AG04450 (cell line): ENCODE measurements at places on chromosomes 1 and 21.

- DNase-seq, result no peak
Observed at GRCh38 chr1:223831755-223832636, 13.8 kb downstream of the TP53BP2 start.

GRCh38 chr21:28754127-28754611 is 238.5 kb downstream of the LTN1 start:
- peak; percentile 93 for DNase-seq

- DNase-seq, result no peak
Observed at GRCh38 chr21:35664683-35665082, 395.6 kb downstream of the SETD4 start.

GRCh38 chr1:119220991-119221390 is 80.5 kb upstream of the WARS2 start:
- no peak for DNase-seq

DNA sequence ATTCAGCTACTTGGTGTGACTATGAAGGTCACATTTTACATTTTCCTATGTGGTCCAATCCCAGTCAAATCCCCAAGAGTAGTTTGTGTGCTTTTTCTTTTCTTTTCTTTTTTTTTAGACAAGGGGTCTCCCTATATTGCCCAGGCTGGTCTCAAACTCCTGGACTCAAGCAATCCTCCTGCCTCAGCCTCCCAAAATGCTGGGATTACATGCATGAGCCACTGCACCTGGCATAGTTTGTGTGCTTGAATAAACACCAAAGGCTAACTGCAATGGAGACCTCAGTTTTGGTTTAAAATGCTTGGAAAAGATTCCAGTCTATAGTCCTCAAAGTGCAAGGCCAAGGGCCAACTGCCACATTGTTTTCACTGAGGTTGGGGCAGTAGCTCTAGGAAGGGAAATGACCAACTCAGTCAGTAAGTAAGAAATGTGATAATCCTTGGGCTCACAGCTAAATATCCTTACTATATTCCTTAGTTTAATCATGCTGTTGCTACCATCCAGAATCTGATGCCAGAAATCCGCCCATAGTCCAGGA is 38.6 kb downstream of the EIF2B3 start:
- DNase-seq, result no peak

DNA sequence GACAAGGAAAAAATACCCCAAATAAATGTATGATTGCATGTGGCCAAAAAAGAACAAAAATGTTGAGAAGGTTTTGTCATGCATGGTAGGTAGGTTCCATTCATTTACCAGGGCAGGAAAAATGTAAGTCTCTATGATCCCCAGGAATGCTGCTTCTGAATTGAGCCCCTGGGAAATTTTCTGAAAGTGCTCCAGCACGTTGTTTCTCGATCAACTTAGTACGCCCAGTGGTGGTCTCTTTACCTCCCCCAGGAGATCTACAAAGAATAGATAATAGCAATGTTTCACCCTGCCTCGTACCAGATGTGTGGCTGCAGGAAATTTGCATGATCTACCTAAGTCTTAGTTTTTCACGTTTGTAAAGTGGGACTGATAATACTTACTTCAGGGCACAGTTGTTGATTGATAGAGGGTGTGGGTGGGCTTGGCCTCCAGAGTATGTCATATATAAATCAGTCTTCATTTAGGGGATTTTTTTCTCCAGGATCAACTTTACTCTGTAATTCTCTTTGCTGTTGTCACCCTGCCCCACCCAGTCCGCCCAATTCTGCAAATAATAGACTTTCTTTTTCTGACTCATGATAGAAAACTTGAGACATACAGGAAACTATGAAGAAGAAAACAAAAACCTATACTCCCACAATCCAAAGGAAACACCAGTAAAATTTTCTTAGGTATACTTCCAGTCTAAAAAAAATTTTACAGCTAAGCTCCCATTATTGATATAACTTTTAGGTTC is 462.0 kb upstream of the RUNX1 start:
- DNase-seq, result no peak

GRCh38 chr1:159895836-159896545 is 4.0 kb downstream of the CFAP45 start:
- no peak for DNase-seq

GRCh38 chr1:115196296-115196695 is 107.0 kb upstream of the TSPAN2 start:
- no peak for DNase-seq

DNA sequence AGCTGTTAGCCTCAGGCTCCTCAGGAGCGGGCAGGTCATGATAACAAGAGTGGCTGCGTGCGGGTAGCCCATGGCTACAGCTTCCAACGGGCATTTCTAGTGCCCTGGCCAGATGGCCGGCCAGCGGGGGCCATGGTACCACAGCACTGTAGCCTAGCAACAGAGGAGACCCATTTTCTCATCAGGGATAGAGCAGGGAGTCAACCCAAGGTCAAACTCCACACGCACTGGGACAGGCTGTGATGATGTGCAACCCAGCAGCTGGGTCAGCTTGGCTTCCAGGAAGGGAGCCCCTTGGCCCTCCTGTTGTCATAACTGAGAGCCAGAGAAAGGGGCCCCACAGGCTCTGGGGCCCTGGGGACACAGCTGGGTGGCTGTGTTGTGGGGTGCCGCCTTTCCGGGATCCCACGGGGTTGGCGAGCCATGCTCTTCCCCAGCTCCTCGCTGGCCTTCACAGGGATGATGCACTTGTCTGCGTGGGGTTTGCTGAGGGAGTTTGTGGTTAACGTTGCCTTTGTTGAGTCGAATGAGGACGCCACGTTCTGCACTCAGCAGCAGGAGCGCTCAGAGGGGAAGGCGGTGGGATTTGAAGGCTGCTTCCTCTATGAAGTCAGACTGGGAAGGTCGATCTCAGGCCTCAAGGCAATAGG is 46.3 kb downstream of the COL18A1 start:
- no peak for DNase-seq

DNA sequence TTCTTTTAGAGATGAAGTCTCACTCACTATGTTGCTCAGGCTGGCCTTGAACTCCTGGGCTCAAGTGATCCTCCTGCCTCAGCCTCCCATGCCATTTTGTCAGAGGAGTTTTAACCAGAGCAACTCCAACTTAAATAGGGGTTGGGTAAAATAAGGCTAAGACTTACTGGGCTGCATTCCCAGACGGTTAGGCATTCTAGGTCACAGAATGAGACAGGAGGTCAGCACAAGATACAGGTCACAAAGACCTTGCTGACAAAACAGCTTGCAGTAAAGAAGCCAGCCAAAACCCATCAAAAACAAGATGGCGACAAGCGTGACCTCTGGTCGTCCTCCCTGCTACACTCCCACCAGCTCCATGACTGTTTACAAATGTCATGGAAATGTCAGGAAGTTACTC is 5.7 kb upstream of the DNAH14 start:
- no peak for DNase-seq

GRCh38 chr1:63405021-63405420 is 37.6 kb downstream of the ALG6 start:
- no peak for DNase-seq

DNA sequence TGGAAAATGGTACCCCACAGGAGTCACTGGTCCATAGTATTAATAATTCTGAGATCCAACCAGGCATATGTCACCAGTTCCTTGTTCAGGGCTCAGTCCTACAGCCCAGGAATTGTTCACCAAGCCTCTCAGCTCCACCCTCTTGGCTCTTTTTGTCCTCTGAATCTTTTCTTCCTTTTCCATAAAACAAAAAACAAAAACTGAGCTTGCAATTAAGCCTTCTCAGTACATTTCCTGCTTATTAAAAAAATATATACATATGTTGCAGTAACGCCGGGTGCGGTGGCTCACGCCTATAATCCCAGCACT is 23.4 kb upstream of the KIF1B start:
- no peak for DNase-seq

DNA sequence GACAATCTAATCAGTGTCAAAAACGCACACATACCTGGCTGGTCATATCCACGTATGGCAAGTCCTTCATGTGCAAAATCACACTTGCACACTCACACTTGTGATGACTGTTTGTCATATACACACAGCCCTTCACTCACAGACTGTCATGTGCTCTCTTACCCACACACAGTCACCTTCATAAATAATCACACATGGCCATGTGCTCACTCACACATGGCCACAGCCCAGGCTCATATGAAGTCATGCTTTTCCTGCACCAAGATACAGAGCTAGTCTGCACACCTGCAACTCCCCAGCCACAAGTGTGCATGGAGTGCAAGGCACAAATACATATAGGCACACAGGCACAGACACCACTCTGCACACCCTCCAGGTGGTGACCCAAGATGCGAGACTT is 45.4 kb upstream of the FOXO6 start:
- no peak for DNase-seq

- peak; percentile 20 for DNase-seq
Observed at GRCh38 chr1:85372683-85373377, 92.1 kb downstream of the DDAH1 start.

GRCh38 chr21:33299181-33299752 is 25.5 kb upstream of the IFNAR1 start:
- no peak for DNase-seq

GRCh38 chr1:27650171-27650538 is 15.2 kb upstream of the FGR start:
- DNase-seq, result no peak

DNA sequence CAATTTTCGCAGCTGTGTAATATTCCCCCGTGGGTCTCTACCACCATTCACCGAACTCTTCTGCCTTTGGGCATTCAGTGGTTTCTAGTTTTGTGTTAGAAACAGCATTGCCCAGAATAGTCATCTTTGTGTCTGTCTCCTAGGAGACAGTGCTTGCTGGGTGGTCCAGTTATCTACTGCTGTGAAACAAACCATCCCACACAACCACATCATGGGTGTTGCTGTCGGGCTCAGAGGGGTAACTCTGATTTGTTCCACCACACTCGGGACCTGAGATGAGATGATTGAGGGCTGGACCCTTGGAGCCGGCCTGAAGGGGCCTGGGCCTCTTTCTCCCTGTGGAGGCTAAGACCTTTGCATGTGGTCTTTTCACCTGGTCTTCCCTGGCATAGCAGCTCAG is 427.2 kb upstream of the VAMP3 start:
- DNase-seq, result no peak

- peak; percentile 18 for DNase-seq
Observed at GRCh38 chr1:20212685-20213331, 26.5 kb upstream of the PLA2G2C start.

DNA sequence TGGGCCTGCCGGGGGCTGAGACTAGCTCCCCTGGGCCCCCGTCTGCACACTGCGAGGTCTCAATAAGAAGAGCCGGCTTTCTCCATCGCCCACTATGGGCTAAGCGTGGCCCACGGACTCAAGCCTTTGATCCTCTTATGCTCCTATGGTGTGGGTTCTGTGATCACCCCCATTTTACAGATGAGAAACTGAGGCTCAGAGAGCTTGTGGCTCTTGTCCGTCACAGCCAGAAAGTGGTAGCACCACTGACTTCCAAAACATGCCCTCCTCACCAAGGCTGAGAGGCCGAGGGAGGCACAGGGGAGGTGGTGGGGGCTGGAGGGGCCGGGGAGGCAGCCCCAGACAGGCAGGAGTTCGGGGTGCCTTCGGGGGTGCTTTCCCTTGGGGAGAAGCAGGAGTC is 39.0 kb upstream of the CASZ1 start:
- DNase-seq, result no peak

- peak; percentile 20 for DNase-seq
Observed at GRCh38 chr1:93437976-93438605, 9.8 kb upstream of the FNBP1L start.

DNA sequence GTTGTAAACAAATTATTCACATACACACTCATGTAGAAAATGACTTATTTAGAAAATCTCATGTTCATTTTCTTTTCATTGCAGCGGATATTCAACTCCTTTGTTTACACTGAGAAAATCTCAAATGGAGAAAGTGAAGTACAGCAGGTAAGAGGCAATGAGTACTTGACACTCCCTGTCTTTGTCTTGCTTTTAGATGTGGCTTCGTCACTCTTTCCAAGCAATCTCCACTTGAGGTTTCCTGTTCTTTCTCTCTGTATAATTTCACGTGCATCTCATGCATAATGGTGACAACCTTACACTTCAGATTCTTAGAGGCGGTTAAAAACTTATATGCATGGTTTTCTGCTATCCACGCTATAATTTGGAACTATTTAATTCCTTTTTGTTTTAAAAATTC is 80.6 kb downstream of the CACHD1 start:
- DNase-seq, result no peak

DNA sequence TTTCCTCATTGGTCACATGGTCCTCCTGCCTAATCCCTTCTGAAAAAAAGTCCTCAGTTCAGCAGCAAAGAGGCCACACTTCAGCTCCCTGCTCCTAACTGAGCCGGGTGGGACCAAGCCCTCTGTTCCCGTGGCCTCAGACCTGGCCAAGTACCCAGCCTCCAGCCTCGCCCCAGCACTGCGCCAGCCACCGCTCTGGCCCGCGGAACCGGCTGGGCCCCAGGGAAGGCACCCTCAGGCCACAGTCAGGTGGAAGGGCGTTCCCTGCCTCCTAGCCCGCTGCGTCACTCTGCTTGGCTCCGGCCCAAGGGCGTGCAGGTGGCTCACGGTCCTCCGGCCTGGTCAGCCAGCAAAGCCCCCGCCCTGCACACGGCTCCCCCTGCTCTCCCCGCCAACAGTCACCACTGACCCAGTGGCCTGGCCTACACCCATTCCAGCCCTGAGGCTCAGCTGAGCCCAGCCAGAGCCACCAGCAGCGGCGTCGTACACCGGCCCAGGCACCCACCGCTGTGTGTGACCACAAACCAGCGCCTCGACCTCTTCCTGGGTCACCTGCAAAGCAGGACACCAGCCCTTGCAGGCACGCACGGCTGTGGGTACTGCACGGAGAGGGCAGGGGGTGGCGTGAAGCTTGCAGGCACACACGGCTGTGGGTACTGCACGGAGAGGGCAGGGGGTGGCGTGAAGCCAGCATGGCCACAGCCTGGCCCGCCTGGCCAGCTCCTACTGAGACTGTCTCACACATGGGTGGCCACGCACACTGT is 19.4 kb downstream of the NADK start:
- DNase-seq, result no peak

DNA sequence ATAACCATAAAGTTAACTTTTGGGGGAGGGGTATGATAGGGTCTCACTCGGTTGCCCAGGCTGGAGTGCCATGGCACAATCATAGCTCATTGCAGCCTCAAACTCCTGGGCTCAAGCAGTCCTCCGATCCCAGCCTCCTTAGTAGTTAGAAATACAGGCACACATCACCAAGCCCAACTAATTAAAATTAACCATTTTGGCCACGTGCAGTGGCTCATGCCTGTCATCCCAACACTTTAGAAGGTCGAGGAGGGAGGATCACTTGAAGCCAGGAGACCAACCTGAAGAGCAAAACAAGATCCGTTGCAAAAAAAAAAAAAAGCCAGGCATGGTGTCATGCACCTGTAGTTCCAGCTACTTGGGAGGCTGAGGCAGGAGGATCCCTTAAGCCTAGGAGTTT is 26.6 kb upstream of the MED18 start:
- DNase-seq, result no peak

GRCh38 chr1:18869847-18870594 is 10.6 kb upstream of the TAS1R2 start:
- DNase-seq, result no peak

GRCh38 chr1:75519651-75520427 is 91.1 kb downstream of the SLC44A5 start:
- DNase-seq, result no peak

GRCh38 chr21:42097860-42098454 is 26.8 kb downstream of the UMODL1 start:
- DNase-seq, result peak; percentile 96
